ENCODE measurements at places on chromosomes 1 and 21.

DNA sequence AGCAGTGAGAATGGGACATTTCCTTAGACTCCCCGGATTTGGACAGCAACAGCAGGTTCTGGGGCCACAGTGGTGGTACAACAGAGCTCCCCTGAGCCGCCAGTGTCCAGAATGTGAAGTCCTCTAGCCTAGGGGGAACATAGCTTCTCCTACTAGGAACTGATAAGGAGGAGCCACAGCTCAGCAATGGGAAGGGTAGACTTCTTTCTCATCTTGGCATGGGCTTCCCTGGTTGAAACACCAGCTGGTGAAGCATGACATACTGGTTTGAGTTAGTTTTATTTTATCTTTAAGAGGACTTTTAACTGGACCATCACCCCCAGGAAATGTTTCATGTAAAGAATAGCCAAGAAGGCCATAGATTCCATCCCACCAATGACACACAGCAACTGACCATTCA is 68.4 kb downstream of the KCNJ15 start:
- DNase-seq = no peak

- no peak for DNase-seq
Measured at GRCh38 chr1:183195142-183195574, 9.1 kb downstream of the LAMC2 start.

GRCh38 chr21:38351961-38352521 is 95.2 kb downstream of the KCNJ15 start:
- peak; percentile 37 for DNase-seq

- DNase-seq = peak; percentile 30
Measured at GRCh38 chr1:86155807-86156565, 586 bp downstream of the COL24A1 start.

GRCh38 chr1:28895896-28896608 is 18.3 kb upstream of the EPB41 start:
- DNase-seq = no peak

GRCh38 chr1:66336641-66336990 is 197.3 kb upstream of the SGIP1 start:
- DNase-seq = no peak

DNA sequence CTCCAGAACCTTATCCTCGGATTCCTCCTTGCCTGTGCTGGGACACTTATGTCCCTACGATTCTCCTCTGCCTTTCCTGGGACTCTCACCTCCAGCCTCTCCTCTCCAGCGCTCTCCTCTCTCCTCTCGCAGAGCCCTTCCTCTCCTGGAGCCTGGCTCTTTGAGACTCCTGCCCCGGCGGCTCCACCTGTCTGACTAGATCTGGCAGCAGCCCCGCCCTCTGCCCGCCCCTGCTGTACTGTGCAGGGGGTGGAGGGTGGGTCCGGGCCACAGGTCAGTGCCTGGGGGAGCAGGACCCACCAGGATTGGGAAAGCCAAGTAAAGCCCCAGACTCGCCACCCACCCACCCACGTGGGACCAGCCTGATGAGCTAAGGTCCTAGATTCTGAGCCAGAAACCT is 1.6 kb downstream of the ELOVL1 start:
- DNase-seq = no peak

DNA sequence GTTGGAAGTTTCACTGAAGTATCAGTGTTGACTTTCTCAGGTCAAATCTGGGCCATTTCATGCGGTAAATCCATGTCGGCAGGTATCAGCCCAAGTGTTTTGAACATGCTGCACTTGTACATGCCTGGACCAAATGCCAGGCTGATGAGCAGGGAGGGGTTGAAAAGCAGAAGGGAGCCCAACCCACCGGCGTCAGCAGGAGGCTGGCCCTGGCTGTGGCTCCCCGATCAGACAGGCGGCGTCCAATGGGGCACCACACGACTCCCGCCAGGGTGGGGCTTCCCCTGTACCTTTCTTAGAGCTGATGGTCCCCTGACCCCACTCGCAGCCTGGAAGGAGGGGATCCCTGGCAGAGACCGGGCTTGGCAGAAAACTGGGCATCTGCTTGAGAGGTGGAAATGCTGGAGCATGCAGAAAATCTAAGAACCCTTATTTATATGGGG is 540.0 kb downstream of the KIF26B start:
- no peak for DNase-seq

DNA sequence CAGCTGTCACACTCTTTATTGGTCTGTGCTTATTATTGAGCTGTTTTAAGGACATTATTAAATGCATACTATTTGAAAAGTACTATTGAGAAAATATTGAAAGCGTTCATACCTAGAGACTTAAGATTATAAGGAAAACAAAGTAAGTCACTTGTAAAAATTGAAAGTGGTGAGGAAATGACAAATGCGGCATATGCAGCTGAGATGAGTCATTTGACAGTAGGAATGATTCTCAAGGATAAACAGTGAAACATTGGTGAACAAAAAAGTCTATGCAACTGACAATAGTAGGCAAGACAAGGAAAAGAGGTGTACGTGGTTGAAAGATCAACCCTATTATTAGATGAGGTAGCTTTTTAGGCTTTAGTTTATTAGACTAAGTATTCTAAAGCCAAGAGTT is 82.6 kb upstream of the MAP10 start:
- no peak for DNase-seq

GRCh38 chr1:207020709-207021107 is 11.8 kb downstream of the C1orf116 start:
- no peak for DNase-seq
